Activated CD4-positive, alpha-beta T cell treated with anti-CD3 and anti-CD28 coated beads, Interleukin-2, amount 50 U/mL, for 48 hours (primary cell): ENCODE measurements at places on chromosomes 7 and 10.

DNA sequence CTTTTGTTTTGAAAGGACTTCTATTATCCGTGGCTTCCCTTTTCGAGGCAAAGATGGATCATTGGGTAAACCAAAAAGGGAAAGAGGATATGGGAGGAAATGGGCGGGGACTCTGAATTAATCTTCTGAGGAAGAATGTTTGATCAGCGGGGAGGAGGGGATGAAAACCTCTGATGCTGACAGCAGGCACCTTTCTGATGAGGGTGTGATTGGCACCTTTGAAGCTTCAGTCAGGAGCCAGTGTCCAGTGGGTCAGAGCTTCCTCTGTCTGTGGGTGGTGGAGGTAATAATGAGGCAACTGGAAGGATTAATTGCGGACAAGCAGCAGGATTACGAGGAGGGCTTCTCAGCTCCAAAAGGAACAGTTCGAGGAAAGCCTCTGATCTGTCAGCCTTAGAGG lies 877.6 kb downstream of the LRMDA start:
- no peak for DNase-seq

DNA sequence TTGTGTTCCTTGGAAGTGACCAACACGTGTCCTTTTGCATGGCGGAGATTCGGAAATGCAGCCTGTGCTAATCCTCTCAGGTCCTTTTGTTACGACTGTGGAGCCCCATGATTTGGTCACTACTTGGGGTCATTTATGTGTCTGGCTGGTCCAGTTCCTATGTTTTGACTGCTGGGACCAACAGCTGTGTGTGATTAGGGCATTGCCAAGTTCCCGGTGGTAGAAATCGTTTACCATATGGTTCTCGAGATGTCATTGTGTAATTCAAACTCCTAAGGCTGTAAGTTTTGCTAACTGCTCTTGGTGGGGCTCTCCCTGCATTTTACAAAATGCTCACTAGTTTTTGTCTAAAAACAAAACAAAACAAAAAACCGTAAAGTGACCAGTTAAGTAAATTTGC lies 62.0 kb downstream of the CCNY start:
- no peak for DNase-seq

DNA sequence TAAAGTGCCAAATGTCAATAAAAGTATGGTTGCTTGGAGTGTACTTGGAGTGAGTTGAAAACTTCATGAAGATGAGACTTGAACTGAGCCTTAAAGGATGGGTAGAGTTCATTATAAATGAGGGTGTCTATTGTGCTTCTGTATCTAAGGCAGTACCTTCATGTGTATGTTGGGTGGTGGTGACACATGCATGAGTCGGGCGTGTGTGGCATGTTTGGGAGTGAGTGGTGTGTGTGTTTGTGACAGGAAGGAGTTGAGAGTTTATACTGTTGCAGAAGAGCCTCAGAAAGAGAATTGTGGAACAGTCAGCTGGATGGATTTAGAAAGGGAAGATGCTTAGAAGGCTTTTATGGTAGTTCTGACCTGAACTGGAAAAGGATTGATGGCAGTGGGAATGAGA lies 6.0 kb upstream of the ZRANB1 start:
- no peak for DNase-seq

DNA sequence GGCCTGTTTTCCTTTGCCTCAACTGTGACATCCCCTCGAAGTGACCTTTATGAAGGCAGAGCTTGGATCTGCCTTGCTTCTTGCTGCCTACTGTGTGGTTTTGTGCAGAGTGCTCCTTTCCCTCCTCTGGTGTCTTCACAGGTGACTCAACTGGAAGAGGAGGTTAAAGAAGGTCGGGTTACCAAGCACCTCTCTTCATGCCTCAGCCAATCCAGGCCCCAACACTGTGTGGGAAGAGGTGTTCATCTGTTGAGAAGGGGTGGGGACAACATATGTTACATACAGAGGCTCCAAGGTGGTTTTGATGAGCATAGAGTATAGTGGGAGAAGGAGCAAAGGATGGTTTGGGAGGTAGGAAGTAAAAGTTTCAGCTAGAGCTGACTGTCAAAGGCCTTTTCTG lies 155.7 kb downstream of the AUTS2 start:
- DNase-seq, result no peak

- DNase-seq, result no peak
Observed at GRCh38 chr7:117325836-117326235, 3.0 kb upstream of the WNT2 start.

DNA sequence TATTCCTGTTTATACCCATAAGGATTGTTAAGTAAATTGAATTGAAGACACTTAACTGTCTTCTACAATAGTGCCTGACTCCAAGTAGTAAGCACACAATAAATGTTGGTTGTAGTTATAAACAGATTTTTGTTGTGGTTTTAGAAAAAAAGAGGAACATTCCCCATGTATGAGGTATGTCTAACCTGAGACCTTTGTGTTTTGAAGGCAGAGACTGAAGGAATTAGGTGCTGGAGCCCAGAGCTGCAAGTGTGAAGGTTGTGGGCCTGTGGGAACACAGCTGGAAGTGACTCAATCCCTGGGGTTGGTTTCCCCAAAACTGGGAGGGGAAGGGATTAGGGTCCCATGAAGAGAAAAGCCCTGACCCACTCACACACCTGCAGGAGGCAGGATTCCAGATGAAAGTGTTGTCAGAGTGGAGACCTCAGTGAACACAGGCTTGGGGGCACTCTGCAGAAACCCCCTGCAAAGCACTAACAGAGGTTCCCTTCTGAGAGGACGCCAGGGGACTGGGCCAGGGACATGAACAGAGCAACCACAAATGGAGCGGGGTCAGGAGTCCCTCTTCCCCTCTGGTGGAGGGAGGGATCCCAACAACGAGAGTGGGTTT lies 265.1 kb upstream of the KLF14 start:
- DNase-seq, result no peak

DNA sequence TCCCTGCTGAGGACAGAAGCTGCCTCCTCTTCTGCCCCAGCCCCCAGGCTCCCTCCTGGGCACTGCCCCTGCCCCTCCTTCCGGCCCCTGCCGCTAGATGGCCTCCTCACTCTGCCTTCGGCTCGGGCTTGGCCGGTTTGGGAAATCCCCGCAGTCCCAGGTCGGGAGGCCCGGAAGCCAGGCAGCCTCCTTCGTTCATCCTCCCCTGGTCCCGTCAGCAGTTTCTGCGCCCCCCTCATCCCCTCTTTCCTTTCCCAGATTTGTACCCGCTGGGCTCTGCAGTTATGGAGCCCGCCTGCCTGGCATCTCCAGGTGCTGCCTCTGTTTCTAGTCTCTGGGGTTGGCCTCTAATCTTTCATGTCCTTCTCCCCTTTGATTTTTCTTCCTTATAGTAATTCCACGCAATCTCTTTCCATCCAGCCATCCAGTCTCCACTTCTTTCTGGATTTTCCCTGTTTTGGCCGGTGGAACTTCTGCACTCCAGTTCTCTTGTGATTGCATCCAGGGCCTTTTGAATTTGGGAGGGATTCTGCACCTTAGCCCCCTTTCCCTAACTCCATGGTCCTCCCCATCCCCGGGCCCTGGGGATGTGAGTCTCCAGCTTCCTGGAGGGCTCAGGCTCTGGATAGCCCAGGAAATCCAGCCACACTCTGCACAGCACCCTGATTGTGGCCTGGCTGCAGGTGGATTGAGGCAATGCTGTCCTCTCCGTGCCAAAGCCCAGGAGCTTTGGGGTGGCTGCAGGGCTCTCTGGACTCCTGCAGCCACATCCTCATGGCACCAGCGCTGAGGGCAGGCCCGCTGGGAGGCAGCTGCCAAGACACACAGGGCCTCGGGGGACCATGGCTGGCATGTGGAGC lies 3.3 kb upstream of the SHH start:
- DNase-seq, result peak; percentile 79

GRCh38 chr10:60654813-60655464 lies 123.3 kb upstream of the CDK1 start:
- DNase-seq, result no peak

DNA sequence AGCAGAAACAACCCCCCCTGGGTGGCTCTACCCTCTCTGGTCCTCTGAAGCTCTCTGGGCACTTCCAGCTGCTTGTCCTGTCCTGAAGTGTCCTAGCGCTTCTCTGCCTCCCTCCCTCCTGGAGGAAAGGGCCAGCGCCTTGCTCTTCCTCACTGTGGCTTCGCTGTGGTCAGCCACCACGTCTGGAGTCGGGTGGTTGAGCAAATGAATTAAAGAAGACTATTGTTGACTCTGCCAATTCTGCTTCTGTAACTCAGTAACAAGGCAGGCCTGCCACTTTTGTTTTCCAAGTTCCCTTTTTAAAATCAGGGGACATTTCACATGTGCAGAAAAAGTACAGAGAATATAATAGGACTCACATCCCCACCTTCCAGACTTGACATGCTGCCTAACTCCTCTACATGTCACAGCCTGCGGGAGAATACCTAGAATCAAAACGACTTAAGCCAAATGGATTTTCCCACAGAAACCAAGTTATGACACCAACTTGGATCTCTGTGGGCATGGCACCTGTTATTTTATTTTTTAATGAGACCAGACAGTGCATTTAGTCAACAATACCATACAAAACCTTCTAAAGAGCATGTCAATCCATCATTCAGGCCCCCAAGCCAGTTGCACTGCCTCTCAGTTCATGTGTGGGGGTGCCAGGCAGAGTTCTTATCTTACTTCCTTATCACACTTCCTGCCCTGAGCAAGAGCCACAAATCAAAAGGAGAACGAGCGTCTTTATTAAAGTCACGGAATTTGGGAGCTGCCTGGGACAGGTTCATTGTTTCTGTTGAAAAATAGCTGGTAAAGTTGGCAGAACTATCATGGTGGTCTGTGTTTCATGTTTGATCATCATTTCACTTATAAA lies 6.8 kb downstream of the FFAR4 start:
- DNase-seq, result no peak

- DNase-seq, result no peak
Observed at GRCh38 chr7:155355176-155355575, 57.5 kb downstream of the INSIG1 start.

DNA sequence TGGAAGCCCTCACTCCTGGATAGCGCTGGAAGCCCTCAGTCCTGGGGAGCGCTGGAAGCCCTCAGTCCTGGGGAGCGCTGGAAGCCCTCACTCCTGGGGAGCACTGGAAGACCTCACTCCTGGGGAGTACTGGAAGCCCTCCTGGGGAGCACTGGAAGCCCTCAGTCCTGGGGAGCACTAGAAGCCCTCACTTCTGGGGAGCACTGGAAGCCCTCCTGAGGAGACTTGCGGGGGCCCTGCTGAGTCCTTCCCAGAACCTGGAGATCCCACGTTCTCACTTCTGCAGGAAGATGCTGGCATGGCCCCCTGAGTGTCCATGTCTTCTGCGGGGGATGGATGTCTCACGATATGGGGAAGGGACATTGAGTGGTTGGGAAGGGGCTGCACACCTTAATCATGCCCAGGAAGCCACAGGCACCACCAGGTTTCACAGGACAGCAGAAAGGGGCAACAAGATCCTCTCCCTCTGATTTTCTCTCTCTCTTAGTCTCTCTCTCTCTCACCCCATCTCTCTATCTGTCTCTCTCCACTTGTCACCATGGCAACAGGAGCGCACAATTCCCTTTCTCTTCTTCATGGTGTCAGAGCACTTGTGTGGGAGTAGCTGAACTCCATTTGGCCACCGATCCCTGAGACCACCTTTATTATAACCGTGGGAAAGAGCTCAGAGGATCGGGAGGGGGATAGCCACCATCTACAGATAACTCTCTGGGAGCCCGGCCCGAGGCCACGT lies 267.0 kb downstream of the TCERG1L start:
- no peak for DNase-seq

DNA sequence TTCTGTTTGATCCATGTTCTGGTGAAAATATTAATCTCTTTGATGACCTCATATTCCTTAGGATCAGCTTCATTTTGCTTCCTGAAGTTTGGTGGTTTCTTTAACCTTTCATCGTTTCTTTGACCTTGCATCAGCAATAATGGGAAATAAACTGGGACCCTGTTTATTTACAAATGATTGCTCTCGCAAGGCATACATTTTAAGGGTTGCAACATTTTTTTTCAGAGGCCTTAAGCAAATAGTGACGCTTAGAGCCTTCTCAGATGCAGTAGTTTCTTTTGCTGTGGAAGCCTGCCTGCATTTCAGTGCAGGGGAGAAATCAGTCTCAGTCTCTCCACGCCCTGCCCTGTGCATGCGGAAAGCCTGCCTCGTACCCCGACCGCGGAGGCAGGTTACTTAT lies 139.1 kb upstream of the NPS start:
- no peak for DNase-seq

- no peak for DNase-seq
Observed at GRCh38 chr7:42597300-42597699, 314.6 kb downstream of the C7orf25 start.

DNA sequence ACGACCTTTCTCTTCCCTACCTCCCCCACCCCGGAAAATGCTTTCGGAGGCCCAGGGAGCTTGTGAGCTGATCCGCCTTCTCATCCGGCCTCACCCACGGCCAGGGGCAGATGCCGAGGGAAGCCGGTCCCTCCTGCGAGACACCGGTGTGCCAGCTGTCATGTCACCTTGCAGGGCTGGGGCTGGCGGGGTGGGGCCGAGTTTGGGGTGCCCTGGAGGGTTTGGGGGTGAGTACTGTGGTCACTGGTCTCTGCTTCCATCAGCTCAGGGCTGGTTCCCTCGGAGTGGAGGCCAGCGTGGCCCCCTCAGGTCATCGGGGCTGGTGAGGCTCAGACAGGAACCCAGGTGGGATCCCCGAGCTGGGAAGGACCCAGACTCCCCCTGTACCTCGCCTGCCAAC lies 48.7 kb downstream of the RCC1L start:
- DNase-seq, result no peak

DNA sequence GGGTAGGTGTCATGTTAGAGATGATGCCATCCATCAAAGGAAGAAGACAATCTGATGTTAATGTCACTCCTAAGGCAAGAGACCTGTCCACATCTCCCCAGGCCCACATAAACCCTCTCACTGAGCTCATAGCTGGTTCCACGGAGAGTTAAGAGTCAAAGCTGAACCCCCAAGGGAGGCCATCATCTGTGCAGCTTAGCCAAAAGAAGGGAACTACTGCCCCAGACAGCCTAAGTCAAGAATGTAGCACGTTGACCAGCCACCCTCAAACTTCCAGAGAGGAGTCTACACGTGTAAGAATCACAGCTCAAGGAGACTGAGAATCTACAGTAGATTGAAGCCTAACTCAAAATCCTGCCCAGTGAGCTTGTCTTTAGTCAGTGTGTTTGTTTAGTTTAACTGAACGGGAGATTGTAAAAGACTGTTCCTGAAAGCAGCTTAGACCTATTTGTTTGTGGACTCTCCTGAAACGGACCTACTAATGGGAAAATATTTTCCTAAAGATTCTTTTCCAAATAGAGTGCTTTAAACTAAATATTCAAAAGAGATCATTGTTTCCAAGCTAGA lies 192.7 kb upstream of the NFE2L3 start:
- DNase-seq, result no peak

DNA sequence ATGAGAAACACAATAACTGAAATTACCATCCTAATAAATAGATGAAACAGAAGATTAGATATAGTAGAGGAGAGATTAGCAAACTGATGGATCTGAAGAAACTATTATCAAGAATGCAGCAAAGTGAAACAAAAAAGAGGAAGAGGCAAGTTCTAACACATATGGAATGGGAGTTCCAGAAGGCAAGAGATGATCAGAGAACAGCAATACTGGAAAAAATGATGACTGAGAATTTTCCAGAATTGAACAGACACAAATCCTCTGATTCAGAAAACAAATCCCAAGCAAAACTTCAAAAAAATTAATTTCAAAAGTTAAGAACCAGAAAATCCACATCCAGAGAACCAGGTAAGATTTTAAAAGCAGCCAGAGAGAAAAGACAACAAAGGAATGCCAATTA lies 20.2 kb upstream of the CYREN start:
- DNase-seq, result no peak
